ENCODE measurements at places on chromosomes 5 and 9.

DNA sequence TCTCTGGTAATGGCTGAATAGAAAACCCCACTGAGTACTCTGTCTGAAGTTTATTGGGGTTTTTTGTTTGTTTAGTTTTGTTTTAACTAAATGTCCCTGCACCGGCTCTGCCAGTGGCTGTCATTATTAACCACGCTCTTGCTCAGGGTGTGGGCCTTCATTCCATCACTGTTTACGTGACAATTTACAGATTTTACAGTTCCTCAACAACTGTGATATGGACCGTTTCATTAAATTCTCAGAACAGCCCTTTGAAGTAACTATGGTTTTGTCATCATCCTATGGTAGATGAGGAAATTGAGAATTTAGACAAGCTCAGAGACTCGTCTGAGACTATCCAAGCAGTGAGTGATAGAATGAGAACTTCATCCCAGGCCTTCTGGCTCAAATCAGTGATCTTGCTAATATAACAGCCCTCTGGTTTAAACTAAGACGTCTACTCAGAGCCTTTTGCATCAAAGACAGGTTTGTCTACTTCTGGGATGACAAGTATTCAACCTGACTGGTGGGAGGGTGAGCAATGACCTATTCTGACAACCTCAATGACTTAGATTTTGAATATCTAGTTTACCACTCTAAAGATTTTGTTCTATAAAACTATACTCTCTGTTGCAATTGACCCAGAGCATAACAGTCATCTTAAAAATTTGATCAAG, 77.3 kb upstream of the MAP3K1 start:
- DNase-seq: peak; percentile 49

- peak; percentile 20 for DNase-seq
Observed at GRCh38 chr5:10111571-10111970, 138.1 kb downstream of the ATPSCKMT start.

- no peak for DNase-seq
Observed at GRCh38 chr5:61186634-61187033, 24.4 kb upstream of the SMIM15 start.

- DNase-seq: no peak
Observed at GRCh38 chr5:78782728-78783127, 134.2 kb upstream of the LHFPL2 start.

DNA sequence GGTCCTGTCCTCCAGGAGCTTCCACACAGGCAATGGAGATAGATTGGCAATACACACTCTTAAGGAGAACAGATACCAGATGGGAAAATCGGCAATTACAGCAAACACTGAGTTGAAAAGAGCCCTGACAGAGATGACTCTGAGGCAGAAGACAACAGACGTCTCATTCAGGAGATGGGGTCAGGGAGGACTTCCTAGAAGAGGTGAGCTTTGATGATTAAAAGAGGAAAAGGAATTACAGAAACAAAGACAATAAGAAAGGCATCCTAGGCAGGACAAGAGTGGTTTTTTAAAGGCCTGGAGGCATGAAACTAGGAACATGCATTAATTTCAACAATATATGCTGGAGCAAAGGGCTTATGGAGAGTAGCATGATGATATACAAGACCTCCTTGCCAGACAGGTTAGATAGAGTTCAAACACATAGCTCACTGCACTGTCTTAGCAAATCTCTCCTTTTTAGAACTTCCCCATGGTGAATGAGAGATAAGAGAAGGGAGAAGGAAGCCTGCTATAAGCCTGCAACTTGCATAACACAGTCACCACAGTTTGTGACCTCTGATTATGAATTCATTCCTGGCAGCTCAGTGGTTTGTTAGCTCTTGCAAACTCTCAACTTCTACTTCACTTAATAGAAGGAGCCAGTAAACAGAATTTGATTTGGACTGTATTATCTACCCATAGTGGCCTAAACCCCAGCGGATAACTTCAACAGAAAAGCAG, 48.5 kb downstream of the SIL1 start:
- DNase-seq: no peak

- no peak for DNase-seq
Observed at GRCh38 chr5:94288937-94289336, 329.5 kb downstream of the KIAA0825 start.

GRCh38 chr9:20490246-20490834, 132.0 kb downstream of the MLLT3 start:
- DNase-seq: no peak

DNA sequence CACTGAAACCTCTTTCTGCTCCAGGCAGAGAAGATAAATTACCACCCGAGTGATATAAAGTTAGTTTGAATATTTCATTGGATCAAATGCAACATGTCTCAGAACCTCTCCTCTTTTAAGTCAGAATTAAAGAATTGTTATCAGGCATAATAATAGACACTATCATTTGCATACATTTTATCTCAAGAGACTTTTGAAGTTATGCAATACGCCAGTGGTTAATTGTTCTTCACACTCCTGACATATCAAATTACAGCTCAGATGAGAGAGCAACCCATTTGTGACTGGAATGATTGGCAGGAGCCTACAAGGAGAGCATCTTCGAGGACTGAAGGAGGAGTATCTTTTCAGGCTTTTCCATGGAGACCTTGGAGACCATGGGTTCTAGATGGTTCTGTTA, 452.2 kb downstream of the KDM4C start:
- no peak for DNase-seq

- no peak for DNase-seq
Observed at GRCh38 chr5:37565062-37565670, 186.0 kb downstream of the WDR70 start.

DNA sequence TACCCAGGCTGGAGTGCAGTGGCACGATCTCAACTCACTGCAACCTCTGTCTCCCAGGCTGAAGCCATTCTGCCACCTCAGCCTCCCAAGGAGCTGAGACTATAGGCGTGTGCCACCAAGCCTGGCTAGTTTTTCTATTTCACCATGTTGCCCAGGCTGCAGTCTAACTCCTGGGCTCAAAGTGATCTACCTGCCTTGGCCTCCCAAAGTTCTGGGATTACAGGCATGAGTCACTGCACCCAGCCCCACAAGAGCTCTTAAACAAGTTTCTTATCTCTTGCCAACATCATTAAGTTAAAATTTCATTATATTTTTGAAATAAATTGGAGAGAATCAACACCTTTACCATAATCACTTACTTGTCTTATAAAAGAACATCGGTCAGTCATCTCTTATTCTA, 280.3 kb downstream of the ARHGEF28 start:
- DNase-seq: no peak

Data from CD4-positive, CD25-positive, alpha-beta regulatory T cell (primary cell).